ENCODE measurements at places on chromosomes 16 and 17.

GRCh38 chr17:61362852-61363600 lies 36.6 kb upstream of the TBX2 start:
- no peak for DNase-seq

- no peak for DNase-seq
Observed at GRCh38 chr16:80210787-80211186, 330.0 kb upstream of the DYNLRB2 start.

- DNase-seq, result no peak
Observed at GRCh38 chr16:84032458-84033178, 10.0 kb downstream of the SLC38A8 start.

- no peak for DNase-seq
Observed at GRCh38 chr17:5042157-5043022, 7.2 kb upstream of the SLC52A1 start.

- DNase-seq, result no peak
Observed at GRCh38 chr16:66247516-66248481, 118.7 kb upstream of the CDH5 start.

DNA sequence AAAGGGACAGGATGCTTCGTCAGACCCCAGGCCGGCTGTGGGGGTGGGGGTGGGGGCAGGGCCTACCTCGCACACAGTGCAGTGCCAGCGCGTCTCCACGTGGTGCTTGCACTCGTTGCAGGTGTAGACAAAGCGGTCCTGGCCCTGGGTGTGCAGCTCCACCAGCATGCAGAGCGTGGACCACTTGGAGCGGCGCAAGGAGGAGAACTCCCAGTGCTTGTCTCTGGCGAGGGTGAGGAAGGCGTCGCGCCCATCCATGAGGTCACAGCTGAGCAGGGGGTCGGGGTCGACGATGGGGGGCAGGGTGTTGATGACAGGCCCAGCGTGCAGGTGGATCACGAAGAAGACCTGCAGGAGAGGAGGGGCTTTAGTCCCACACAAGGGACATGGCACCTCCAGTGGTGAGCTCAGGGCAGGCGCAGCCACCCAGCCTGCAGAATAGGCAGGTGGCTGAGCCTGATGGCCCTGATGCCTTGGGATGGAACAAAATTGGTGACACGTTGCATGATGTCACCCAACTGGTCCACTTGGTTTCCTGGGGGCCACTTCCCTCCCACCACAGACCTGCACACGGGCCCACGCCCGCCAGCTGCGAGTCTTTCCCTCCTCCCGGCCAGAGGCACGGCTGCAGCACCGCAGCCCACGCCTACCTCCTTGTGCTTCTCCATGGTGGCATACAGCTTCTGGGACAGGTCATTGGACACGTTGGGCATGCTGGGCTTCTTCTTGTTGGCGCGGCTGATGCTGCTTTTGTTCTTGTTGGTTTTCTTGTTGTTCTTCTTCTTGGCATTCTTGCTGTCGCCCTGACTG lies 14.0 kb upstream of the TRAP1 start:
- no peak for DNase-seq

DNA sequence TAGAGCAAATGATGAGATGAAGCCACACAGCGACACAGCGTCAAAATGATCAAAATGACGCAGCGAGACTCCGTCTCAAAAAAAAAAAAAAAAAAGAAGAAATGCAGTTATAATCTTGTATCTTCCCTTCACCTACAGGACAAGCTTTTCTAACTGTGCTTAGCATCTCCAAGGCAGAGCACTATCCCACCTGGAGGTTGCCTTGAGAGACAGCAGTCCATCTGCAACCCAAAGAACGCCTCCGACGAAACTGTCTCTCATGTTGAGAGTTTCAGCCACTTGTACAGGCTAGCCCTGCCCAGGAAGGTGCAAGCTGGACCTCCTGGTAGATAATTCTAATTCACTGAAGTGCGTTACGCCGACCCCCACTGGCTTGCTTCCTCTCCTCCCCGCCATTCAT lies 46.7 kb upstream of the GCSH start:
- no peak for DNase-seq

GRCh38 chr16:51657848-51658247 lies 506.8 kb upstream of the SALL1 start:
- DNase-seq, result no peak

- no peak for DNase-seq
Observed at GRCh38 chr16:27199736-27200135, 3.6 kb upstream of the KDM8 start.

- DNase-seq, result no peak
Observed at GRCh38 chr16:1678500-1679098, 520 bp downstream of the JPT2 start.

- DNase-seq, result no peak
Observed at GRCh38 chr17:65931246-65932149, 260.4 kb downstream of the CEP112 start.

- DNase-seq, result no peak
Observed at GRCh38 chr17:19703828-19704613, 12.4 kb downstream of the SLC47A2 start.

DNA sequence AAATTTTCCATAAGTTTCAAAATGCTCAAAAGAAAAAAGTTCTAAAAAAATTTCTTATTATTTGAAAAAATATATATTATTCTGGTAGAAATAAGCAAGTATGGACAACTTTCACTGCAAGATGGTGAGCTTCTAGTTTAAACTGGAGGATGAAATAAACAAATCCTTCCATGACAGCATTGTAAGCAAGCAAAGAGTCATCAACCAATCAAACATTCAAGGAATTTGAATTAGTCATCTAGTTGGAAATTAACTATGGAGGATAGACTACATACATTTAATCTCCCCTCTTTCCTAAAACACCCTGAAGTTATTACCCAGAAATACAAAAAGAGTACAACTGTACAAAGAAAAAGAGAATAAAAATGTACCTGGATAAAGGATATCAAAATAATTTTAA lies 51.0 kb upstream of the IRX5 start:
- DNase-seq, result no peak

DNA sequence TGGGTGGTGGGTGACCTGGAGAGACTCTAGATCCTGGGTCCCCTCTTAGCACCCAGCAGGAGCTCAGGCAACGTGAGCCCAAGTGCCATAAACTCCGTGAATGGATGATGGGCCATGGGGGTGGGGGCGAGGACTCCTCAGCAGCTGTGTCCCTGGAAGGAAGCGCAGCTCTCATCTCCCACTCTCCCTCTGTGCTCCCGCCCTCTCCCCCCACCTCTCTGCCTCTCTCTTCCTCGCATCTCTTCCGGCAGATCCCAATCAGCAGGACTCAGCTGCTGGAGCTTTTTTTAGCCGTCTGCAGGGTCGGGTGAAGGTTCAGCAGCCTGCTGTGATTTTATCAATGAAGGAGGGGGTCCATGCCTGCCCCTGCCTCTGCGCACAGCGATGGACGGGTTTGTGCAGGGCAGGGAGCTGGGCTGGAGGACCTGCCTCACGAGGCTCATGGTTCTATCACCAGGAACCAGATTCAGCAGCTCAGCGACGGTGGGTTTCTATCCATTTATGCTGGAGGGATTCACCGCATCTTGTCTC lies 8.3 kb downstream of the CCR7 start:
- DNase-seq, result no peak

DNA sequence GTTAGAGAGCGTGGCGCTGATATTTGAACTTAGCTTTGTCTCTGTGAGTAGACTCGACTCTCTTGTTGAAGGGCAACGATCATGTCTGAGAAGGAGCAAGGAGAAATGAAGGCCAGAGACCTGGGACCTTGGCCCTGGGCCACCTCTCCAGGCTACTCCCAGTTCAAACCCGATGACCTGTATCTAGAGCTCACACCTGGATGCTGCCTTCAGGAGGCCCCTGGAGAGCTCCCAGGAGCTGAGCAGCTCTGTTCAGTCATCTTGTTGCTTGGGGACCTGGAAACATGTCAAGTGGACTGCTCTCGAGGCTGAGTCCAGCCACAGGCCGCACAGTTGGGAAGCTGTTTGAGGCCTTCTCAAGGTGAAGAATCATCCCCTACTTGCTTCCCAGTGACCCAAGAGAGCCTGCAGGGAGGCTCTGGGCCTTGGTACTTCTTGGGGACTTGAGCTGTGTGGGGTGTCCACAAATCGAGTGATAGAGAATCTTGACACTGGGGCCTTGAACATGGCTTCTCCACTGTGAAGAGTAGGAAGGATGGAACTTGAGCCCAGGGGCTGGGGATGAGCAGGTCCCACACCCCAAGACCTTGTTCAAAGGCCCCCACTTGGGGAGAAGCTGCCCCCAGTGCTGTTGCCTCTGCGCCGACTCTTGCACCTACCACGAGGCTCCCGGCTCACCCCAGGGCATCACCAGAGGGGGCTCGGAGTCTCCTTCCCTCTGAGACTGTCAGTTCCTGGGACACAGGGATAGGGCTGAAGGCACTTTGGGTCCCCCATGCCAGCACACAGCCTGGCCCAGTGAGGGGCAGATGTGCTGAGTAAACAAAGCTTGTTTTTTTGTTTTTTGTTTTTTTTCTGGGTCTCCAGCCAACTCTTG lies 112.1 kb downstream of the IRX5 start:
- no peak for DNase-seq

DNA sequence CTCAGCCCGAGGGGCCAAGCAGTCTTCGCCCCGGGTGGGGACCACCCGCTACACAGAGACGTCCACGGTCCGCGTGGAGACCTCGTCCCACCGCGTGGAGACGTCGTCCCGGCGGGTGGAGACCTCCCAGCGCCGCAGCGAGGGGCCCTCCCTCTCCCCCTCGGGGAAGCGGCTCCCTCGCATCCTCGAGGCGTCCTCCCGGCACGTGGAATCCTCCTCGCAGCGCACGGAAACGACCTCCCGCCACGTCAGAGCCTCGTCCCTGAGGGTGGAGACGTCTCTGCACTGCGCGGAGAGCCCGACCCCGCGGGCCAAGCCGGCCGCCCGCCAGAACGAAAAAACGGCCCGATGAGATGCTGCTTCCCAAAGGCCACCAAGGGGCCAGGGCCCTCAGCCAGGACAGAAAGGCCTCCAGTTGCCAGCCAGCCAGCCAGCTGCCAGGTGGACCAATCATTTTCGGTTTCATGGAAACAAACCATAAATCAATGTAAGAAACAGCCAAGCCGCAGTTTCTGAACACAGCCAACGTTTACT lies 424 bp downstream of the C17orf100 start:
- peak; percentile 62 for DNase-seq

DNA sequence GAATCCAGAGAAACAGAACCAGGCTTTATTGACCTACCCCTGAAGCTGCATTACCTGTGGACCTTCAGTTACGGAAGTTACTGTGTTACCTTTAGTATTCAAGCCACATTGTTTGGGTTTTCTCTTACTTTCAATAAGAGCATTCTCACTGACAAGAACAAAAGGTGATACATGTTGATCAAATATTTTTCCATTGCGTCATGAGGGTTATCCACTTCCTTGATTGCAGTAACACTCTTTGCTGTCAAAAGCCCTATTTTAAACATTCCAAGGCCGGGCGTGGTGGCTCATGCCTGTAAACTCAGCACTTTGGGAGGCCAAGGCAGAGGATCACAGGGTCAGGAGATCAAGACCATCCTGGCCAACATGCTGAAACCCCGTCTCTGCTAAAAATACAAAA lies 28.6 kb upstream of the PAFAH1B1 start:
- no peak for DNase-seq

All from HuH-7 (cell line).